ENCODE measurements at places on chromosomes 16 and 17.

DNA sequence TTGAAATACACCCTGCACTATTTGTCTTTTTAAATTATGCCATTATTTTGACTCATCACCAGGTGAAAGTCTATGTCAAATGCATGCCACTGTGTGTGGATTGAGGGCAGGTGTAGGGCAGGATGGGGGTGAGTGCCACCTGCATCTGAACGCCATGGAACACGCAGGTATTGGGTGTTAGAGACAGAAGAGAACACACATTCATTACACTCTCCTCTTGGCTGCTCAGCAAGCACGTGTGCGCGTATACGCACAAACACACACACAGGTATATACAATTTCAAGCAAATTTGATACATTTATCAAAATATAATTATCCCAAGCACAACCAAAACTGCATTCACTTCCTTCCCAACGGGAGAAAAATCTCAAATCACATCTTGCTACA is 268.9 kb downstream of the NTN1 start:
- DNase-seq = no peak

- DNase-seq = no peak
Observed at GRCh38 chr16:89536886-89537548, 23.5 kb upstream of the RPL13 start.

GRCh38 chr16:26442321-26442720 is 624.4 kb upstream of the C16orf82 start:
- DNase-seq = no peak

GRCh38 chr17:79340333-79341221 is 266.0 kb downstream of the ENGASE start:
- DNase-seq = no peak

DNA sequence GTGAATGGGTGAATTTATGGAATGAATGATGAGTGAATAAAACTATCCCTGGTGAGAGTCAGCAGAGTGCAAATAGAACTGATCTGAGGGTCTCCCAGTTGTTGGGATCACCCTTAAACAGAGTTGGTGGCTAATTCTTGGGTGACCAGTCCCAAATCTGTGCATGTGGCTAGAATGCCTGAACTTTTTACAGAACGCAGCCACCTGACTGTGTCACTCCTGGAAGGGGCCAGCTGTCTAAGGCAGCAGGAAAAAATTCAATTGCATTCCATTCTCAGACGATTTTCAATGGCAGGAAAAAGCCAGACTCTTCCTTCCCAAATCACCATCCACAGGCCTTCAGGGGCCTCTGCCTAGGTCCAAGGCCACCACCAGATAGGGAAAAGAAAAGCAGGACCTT is 43.5 kb downstream of the BEAN1 start:
- no peak for DNase-seq

All from stimulated activated CD4-positive, alpha-beta T cell treated with anti-CD3 and anti-CD28 coated beads, Interleukin-1b, Interleukin-23, amount 100 ng/mL, for 1 hour (primary cell).